ENCODE measurements at places on chromosomes 7 and 10. TPM values are rescaled to one million over a fixed set of nuclear protein-coding genes. Genes with fewer than 3 reads are reported as not detected.

The CPA4 gene
- not detected for total RNA-seq

The ZNF775 gene
- 5.2 TPM for total RNA-seq

The LRRN3 gene
- total RNA-seq: 5.8 TPM

The EGFR gene
- total RNA-seq: not detected

- no peak overlapping the region for H3K4me3 ChIP-seq
- H3K27me3 ChIP-seq: no peaks in the 10 kb centered on the region
- H3K4me1 ChIP-seq: no peaks in the 10 kb centered on the region
- no peak for DNase-seq
- no peak overlapping the region for H3K27ac ChIP-seq
- H3K36me3 ChIP-seq: no peaks in the 10 kb centered on the region
Measured at GRCh38 chr7:20211376-20211775, 5.8 kb downstream of the MACC1 start.

- H3K36me3 ChIP-seq: peaks cover 22% of the 10 kb centered on the region
- no peak overlapping the region for H3K27ac ChIP-seq
- DNase-seq: no peak
- H3K4me1 ChIP-seq: no peaks in the 10 kb centered on the region
- H3K27me3 ChIP-seq: no peaks in the 10 kb centered on the region
Measured at GRCh38 chr7:111290419-111290818, 199.5 kb downstream of the LRRN3 start.

GRCh38 chr10:97081621-97082235 lies 104.0 kb downstream of the SLIT1 start:
- DNase-seq: peak; percentile 78
- H3K4me1 ChIP-seq: no peaks in the 10 kb centered on the region
- H3K36me3 ChIP-seq: no peaks in the 10 kb centered on the region
- peaks cover 25% of the 10 kb centered on the region for H3K27me3 ChIP-seq
- no peak overlapping the region for H3K27ac ChIP-seq

- peaks cover 43% of the 10 kb centered on the region for H3K4me1 ChIP-seq
- H3K27ac ChIP-seq: no peak overlapping the region
- no peaks in the 10 kb centered on the region for H3K27me3 ChIP-seq
- no peak for DNase-seq
Measured at GRCh38 chr7:129853661-129854268, 99.0 kb downstream of the UBE2H start.

GRCh38 chr10:790821-791551 lies 101.5 kb upstream of the DIP2C start:
- H3K27me3 ChIP-seq: no peaks in the 10 kb centered on the region
- peaks cover 2% of the 10 kb centered on the region for H3K4me1 ChIP-seq
- DNase-seq: no peak
- H3K27ac ChIP-seq: no peak overlapping the region

DNA sequence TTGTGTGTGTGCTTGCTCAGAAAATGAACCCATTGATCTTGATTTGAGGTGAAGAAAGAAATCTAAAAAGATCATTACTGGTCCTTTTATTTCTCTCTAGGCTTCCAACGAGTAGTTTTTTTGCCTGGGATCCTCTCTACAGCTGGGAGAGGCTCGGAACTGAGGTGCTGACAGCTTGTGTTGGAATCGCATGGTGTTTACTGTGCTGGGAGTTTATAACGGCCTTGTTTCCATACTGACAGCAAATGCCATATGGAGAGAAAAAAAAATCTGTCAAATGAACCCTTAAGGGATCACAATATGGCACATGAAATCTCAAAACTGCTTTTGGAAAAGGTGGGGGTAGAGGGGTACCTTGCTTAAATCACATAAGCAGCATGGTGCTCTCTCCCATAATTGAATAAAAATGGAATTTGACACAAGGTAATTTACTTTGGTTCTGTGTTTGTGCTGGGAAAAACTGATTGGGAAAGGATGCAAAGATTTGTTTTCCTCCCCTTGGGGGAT lies 165.0 kb downstream of the RGS10 start:
- no peak overlapping the region for H3K27ac ChIP-seq
- H3K4me1 ChIP-seq: peaks cover 16% of the 10 kb centered on the region
- no peak overlapping the region for H3K4me3 ChIP-seq
- DNase-seq: no peak

DNA sequence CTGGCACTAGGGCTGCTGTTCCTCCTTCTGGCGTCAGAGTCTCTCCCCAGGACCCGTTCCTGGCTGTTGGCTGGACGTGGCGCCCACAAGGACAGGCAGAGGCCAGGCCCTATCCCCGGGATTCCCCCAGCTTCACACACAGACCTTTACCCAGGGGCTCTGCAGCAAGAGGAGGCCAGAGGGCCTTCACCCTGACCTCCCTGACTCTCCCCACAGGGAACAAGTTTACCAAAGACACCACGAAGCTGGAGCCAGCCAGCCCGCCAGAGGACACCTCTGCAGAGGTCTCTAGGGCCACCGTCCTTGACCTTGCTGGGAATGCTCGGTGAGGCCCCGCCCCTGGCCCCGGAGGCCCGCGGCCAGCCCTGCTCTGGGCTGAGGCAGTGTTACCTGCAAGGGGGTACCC lies 82.2 kb downstream of the GTF2IRD1 start:
- H3K4me1 ChIP-seq: no peaks in the 10 kb centered on the region
- no peaks in the 10 kb centered on the region for H3K36me3 ChIP-seq
- H3K27ac ChIP-seq: no peak overlapping the region

GRCh38 chr10:43153901-43154300 lies 15.7 kb downstream of the CSGALNACT2 start:
- H3K27ac ChIP-seq: no peak overlapping the region
- peaks cover 55% of the 10 kb centered on the region for H3K4me1 ChIP-seq
- H3K27me3 ChIP-seq: no peaks in the 10 kb centered on the region
- H3K36me3 ChIP-seq: peaks cover 6% of the 10 kb centered on the region
- DNase-seq: no peak
- no peak overlapping the region for H3K4me3 ChIP-seq

Measured in activated naive CD4-positive, alpha-beta T cell treated with anti-CD3 and anti-CD28 coated beads for 36 hours (primary cell).